Stimulated activated naive CD8-positive, alpha-beta T cell treated with anti-CD3 and anti-CD28 coated beads, Interleukin-15, amount 100 ng/mL, for 72 hours (primary cell): ENCODE measurements at places on chromosomes 7 and 10.

DNA sequence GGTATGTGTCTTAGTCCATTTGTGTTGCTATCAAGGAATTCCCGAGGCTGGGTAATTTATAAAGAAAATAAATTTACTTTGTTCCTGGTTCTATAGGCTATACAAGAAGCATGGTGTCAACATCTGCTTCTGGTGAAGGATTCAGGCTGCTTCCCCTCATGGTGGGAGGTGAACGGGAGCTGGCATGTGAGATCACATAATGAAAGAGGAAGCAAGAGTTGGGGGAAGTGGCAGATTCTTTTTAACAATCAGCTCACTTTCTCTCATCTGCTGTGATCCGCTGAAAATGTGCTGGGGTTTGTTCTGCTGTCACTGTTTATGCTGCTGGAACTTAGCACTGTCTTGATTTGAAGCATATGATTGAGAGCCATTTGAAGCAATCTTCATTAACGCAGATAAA, 730.0 kb upstream of the SORCS1 start:
- DNase-seq = no peak

- no peak for DNase-seq
Measured at GRCh38 chr10:49775014-49775413, 12.9 kb upstream of the OGDHL start.

- no peak for DNase-seq
Measured at GRCh38 chr7:158449942-158450341, 137.7 kb downstream of the PTPRN2 start.

GRCh38 chr10:58087896-58088295, 179.8 kb downstream of the IPMK start:
- DNase-seq = no peak

DNA sequence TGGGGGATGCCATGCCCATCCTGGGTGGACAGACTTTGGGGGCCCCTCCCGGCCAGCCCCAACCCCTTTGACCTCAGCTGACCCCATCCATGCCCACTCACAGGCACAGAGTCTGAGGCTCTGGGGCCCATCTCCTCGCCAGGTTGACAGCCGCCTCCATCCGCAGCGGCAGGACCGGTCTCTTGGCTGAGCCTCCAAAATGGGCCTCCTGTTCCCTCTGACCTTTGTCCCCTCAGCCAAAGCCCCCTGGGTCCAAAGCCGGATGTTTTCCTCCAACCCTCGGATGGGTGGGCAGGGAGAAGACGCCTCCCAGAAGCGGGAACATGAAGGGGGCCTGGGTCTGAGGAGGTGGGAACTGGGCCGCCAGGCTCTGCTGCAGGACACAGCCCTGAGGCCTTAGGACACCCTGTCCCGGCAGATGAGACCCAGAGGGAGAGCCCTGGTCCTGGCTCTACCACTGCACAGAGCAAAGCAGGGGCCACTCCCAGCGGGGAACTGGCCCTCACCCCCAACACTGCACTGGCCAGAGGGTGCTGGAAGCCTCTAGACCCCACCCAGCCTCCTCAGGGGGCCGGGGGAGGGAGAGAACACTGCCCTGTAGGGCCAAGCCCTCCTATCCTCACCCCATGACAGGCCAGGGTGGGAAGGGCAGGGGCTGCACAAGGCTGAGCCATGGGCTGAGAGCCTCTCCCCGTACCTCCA, 12.6 kb downstream of the PDGFA start:
- DNase-seq = no peak
